ENCODE measurements at places on chromosomes 13 and 19.

GRCh38 chr19:38059897-38060296, 152.9 kb downstream of the SIPA1L3 start:
- no peak for DNase-seq

GRCh38 chr13:97967948-97968347, 14.5 kb downstream of the IPO5 start:
- DNase-seq = no peak

GRCh38 chr19:3494051-3494450, 6.4 kb downstream of the DOHH start:
- no peak for DNase-seq

- DNase-seq = peak; percentile 85
Observed at GRCh38 chr19:821825-822503, at the start of gene PLPPR3. TSS of gene PLPPR3 (minus strand) at chr19:821955. CDS start at chr19:821559, 396 bp downstream.

DNA sequence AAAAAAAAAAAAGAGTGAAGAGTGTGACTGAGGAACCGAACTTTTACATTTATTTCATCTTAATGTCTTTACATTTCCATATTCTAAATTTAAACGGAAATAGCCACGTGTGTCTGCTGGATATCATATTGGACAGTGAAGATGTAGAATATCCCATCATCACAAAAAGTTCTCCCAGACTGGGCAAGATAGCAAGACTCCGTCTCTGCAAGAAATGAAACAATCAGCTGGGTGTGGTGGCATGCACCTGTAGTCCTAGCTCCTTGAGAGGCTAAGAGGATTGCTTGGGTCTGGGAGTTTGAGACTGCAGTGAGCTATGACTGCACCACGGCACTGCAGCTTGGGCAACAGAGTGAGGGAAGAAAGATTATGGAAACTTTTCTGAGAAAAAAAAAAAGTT, 3.9 kb downstream of the ZNF579 start:
- no peak for DNase-seq

- DNase-seq = peak; percentile 38
Observed at GRCh38 chr19:44741841-44742329, 6.6 kb upstream of the BCL3 start.

DNA sequence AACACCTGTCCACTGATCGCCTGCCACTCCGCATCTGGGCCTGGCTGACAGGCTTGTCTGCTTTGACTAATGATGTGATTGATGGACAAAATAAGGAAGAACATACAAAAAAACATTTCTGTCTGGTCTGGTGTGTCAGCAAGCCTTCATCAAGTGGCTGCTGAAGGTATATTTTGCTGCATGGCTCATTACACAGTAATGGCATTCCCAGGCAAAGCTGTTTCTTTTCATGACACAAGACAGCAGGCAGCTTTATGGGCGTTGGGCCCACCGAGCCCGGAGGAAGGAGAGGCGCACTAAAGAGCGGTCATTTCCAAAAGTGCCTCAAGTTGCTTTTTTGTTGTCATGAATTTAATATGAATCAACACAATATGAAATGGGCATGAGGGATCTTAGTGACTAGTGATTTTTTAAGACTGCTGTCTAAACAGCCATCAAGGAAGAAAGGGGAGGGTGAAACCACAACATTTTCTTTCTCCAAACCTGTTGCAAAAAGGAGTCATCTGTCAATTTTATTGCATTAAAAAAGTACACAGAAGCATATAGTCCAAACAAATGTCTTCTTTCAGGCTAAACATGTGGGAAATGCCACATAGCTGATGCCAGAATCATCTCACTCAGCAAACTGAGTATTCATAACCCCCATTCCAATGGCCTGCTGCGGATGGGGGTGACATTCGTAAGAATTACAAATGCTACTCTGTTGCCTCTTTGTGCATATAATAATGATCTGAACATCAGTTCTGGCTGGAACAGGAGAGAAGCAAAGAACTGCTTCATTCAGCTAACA, 476.6 kb downstream of the ZNF536 start:
- DNase-seq = no peak

GRCh38 chr19:41425174-41426115, 1.7 kb downstream of the B3GNT8 start:
- no peak for DNase-seq

DNA sequence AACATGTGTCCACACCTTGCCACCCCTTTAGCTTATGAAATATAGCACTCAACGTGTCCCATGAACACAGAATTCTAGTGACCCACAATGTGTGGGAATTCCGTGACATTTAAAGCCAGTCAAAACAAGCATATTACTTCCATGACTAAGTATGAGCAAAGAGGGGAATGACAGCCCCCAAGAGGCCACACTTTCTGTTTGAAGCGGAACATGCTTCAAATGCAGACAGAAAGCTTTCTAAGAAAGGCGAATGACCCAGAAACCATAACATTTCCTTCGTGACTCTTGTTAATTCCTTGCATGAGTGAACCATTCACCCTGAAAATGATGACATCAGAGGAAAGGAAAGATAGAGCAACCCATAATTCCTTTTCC, 122.0 kb upstream of the FNDC3A start:
- no peak for DNase-seq

DNA sequence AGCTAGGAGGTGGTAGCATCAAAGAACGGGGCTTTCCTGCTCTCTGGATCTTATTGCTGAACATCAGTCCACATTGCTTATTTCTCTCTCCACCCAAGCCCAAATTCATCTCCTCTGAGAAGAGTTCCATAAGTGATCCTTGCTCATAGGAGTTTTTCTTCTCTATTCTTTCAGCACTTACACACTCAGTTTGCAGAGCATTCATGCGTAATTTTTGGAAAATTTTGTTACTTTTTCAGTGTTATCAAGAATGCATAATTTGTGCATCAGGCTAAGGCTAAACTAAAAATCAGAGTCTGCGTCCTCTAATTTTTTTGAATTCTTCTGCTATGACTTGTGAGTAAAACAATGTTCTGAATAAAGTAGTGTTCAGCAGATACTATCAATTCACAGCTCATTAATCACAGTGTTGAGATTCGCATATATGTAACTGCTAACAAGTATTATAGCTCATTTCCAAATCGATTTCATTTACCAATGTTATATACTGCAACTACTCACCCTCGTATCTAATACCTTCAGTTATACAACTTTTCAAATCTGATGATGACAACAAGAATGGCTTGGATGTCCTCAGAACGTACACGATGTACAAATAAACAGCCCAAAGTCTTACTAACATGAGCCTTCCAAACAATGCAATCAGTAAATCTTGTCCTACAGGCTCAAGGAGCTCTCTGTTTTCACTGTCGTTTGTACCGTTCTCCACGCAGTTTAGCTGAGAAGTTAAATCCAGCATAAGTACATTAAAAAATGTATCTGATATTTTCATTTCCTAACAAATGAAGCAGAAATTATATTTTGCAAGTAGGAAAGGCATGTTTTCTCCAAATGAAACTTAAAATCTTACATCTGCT, 36.4 kb upstream of the STARD13 start:
- DNase-seq = no peak

- DNase-seq = no peak
Observed at GRCh38 chr13:95256091-95256490, 45.2 kb downstream of the ABCC4 start.

- no peak for DNase-seq
Observed at GRCh38 chr13:30900952-30901749, 4.9 kb upstream of the MEDAG start.

DNA sequence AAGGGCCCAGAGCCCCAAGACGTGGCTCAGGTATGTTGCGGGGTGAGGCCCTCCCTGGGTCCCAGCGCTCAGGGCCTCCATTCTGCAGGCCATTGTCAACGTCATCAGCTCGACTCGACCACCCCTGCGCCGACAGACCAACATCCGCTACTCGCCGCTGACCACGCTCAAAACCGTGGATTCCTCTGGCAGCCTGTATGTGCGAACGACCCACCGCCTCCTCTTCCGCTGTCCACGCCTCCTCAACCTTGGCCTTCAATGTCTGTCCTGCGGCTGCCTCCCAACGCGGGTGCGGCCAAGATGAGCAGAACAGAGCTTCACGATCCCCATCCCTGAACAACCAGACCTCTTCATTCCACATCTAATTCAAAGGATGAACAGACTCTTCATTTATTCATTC, 8.2 kb downstream of the RDH8 start:
- DNase-seq = no peak

GRCh38 chr13:28889086-28889732, 69.1 kb downstream of the MTUS2 start:
- no peak for DNase-seq

DNA sequence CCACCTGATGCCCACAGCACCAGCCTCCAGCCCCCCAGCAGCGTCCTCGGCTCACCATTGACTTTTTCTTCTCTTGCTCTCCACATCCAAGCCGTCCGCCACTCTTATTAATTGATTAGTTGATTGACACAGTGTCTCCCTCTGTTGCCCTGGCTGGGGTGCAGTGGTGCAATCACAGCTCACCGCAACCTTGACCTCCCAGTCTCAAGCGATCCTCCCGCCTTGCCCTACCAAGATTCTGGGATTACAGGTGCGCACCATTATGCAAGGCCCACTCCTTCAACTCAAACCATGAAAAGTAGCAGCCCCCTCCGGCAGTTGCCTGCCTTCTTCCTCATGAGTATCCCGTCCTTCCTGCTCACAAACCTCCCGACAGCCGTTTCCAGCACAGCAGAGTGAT, 921 bp upstream of the TEX29 start:
- DNase-seq = no peak

- DNase-seq = no peak
Observed at GRCh38 chr19:50258918-50259372, 55.5 kb downstream of the MYH14 start.

GRCh38 chr19:46409191-46409590, 4.2 kb downstream of the CCDC8 start:
- no peak for DNase-seq

DNA sequence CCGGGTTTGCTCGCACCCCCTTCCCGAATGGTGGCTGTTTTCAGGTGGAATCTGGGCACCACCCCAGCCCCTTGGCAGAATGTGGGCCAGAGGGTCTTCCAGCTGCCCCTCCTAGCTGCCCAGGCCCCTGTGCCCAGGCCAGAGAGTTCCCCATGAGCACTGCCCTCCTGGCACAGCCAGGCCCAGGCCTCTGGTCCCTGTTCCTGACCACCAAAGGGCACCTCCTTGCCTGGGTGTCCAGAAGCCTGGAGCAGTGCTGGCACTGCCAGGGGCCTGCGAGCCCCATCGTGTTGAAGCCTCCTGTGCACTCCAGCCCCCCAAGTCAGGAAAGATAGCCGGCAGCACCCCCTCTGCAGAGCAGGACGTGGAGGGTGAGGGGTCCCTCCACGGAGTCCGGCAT, 23.4 kb downstream of the PIAS4 start:
- DNase-seq = no peak

- peak; percentile 81 for DNase-seq
Observed at GRCh38 chr19:12867120-12868099, 13.8 kb downstream of the DNASE2 start.

- no peak for DNase-seq
Observed at GRCh38 chr13:113648216-113648610, 9.8 kb downstream of the ATP4B start.

- no peak for DNase-seq
Observed at GRCh38 chr13:94550062-94550738, 45.8 kb downstream of the TGDS start.

DNA sequence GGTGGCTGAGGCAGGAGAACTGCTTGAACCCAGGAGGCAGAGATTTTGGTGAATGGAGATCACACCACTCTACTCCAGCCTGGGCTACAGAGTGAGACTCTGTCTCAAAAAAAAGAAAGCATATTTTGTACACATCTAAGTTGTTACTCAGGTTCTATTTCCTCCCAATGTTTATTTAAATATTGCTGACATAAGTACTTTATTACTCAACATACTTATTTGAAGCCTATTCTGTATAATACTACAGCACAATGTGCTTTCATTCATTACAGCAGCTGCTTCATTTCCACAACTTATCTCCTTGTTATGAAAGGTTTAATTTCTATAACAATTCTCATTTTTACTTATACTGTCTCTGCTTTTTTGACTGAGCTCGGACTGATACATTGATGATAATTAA, 495.7 kb downstream of the SLITRK1 start:
- DNase-seq = no peak

GRCh38 chr19:49387936-49388372, at the start of gene KASH5:
TSS of gene KASH5 (plus strand) at chr19:49388249. CDS start at chr19:49390884, 2,635 bp downstream.
- DNase-seq = no peak

GRCh38 chr13:77789376-77789775, 91.9 kb downstream of the SLAIN1 start:
- no peak for DNase-seq

- peak; percentile 86 for DNase-seq
Observed at GRCh38 chr19:13149628-13150186, 468 bp downstream of the STX10 start.

DNA sequence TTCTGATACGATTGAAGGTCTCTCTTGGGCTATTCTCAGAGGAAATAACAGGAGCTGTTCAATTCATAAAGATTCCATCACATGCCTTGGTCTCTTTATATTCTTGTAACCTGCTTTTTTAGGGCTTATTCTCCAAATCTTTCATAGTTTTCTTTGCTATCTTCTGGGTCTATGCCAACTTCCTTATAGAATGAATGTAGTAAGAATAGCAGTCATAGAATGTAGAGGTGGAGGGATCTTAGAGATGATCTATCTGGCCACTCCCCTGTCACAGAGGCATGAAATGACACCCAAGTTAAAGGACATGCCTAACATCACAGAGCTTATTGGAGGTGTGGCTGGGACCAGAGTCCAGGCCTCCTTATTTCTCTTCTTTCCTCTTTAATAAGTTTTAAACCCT, 13.2 kb downstream of the LCP1 start:
- DNase-seq = no peak

GRCh38 chr13:96053003-96053703, at the start of gene UGGT2:
TSS of gene UGGT2 (minus strand) at chr13:96053401. CDS start at chr13:96053312, 89 bp downstream.
- DNase-seq = peak; percentile 95

- DNase-seq = peak; percentile 67
Observed at GRCh38 chr19:1211494-1212234, 6.1 kb downstream of the STK11 start.

DNA sequence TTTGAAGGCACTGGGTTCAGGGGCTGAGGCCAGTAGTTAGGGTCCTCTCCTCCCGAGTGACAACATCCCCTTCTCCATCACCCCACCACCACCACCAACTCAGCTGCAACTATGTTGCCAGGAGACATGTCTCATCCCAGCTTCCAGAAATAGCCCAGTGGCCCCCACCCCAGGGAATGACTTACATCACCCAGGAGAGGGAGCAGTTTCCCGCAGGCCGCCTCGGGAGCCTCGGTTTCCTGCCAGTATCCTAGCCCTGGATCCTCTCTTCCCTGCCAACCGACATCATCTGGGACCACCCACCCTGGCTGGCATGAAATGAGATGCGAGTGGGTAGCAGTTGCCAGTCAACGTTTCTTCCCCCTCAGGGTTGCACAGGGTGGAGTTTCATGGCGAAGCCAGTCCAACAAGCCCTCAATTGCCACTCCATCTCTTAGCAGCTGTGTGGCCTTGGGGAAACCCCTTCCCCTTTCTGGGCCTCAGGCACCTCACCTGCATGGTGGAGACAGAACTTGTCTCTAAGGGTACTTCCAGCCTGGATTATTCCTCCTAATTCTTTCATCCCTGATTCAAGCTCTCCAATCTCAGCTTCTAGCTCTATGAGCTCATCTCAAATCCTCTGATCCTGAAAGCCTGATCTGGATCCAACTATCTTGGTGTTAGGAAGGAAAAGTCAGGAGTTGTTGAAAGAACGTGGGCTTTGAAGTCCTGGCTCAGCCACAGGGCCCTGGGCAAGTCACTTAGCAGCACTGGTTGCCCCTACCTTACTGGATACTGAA, 3.9 kb upstream of the GSK3A start:
- peak; percentile 57 for DNase-seq

GRCh38 chr13:113647351-113648215, 10.4 kb downstream of the ATP4B start:
- DNase-seq = peak; percentile 65

GRCh38 chr19:42313096-42313839, at the start of gene TMEM145:
TSS of gene TMEM145 (plus strand) at chr19:42313309. CDS start at chr19:42313377, 68 bp downstream.
- DNase-seq = peak; percentile 77

- no peak for DNase-seq
Observed at GRCh38 chr19:35347171-35347929, at the start of gene FFAR1. TSS of gene FFAR1 (plus strand) at chr19:35347902. CDS start at chr19:35351552, 3,650 bp downstream.

Data from kidney (tissue), 22 donors.